ENCODE measurements at places on chromosomes 5 and 9. TPM values are rescaled to one million over a fixed set of nuclear protein-coding genes. Genes with fewer than 3 reads are reported as not detected.

FBP1 gene
- polyA plus RNA-seq = 54.4 TPM

SLCO4C1 gene
- polyA plus RNA-seq = 26.1 TPM

NUP188 gene
- polyA plus RNA-seq = 40.5 TPM

MLANA gene
- polyA plus RNA-seq = 0.75 TPM

MSMP gene
- not detected for polyA plus RNA-seq

PCDHB2 gene
- 7.9 TPM for polyA plus RNA-seq

ADAMTS16 gene
- polyA plus RNA-seq = 87.3 TPM

PSAT1 gene
- 73.3 TPM for polyA plus RNA-seq

DNA sequence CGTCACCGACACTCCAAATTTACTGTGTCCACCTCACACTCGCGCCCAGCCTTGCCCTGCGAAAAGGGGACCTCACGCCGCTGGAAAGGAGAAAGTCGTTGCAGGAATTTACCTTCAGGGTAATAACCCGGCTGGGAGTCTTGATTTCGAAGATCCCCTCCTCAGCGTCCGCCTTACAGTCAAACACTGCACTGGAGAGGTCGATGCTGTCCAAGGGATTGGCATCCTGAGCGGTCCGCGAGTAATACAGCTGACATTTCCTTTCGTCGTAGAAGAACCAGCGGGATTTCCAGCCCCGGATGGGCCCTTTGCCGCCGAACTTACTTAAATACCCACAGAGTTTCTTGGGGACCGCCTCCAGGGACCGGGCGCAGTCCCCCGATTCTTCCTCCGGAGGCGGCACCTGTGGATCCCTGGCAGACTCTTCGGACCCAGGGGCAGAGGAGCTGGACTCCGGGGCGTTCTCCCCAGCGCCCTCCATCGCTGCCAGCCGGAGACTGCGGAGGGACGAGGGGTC is 330 bp downstream of the TBC1D2 start:
- DNase-seq = no peak

- no peak for DNase-seq
These were observed 176.6 kb upstream of the C9orf72 start for GRCh38 chr9:27749838-27750237.

- no peak for DNase-seq
These were observed 41.9 kb upstream of the UBQLN1 start for GRCh38 chr9:83749706-83750105.

DNA sequence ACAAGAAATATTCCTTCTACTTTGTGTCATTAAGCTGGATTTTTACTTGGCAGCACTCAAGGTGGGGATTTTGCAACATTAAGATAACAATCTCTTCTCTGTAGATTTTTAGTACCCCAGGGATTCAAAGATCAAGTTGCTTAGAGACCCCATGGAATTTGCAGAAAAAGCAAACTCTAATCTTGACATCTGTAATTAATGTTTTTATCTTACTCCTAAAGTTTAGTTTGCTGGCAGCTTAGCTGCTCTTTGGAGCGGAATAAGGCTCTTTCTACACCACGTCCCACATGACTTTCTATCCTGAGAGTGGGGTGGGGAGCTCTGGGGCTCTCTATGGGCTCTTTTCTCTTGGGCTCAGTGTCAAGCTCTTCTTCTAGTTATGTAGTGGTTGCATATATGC is 21.7 kb upstream of the SPDL1 start:
- DNase-seq = no peak

DNA sequence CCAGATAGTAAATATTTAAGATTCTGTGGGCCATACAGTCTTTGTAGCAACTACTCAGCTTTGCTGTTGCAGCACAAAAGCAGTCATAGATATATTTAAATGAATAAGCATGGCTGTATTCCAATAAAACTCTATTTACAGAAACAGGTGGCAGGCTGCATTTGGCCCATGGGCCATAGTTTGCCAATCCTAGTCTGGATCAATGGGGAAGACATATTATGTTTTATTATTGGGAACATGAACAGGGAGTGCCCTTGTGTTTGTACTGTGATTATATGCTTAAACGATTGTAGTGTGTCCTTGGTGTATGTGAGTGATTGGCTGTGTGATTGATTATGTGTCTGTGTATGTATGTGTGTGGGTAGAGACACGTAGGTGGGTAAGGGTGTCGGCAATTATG is 12.0 kb upstream of the CCL27 start:
- no peak for DNase-seq

DNA sequence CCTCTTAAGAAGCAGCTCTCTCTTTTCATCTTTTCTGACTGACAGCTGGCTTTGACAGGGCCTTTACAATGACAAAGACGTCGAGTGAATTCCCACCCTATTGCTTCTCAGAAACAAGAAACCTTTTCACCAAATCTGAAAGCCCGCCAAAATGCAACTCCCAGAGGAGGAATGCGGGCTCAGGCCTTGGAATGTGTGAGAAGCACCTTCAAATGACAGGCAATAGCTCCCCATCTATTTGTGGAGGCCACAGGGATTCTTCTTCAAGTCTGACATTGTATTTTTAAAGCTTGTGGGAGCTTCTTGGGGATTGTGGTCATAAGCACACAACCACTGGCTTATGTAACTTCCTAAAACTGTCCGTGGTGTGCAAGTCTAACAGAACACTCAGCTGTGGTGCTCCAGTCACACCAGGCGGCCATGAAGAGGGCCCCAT is 72.7 kb downstream of the DPYSL3 start:
- DNase-seq = no peak

DNA sequence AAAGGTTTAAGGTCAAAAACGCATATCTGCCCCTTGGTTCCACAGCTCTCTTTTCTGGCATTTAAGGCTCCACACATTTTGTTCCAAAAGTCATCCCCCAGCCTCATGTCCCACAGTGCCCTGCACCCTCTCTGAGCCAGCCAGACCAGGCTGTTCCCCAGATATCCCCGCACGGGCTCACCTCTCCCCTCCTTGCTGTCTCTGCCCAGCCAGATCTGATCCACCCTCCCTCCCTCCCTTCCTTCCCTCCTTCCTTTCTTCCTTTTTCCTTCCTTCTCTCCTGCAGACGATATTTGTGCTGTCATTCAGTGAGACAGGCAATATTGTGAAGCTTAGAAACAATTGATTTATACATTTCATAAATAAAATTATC is 37.0 kb downstream of the DUSP1 start:
- no peak for DNase-seq

GRCh38 chr5:151077967-151078366 is 2.9 kb downstream of the TNIP1 start:
- DNase-seq = no peak

- no peak for DNase-seq
These were observed 9.2 kb downstream of the RAB14 start for GRCh38 chr9:121192518-121192917.

DNA sequence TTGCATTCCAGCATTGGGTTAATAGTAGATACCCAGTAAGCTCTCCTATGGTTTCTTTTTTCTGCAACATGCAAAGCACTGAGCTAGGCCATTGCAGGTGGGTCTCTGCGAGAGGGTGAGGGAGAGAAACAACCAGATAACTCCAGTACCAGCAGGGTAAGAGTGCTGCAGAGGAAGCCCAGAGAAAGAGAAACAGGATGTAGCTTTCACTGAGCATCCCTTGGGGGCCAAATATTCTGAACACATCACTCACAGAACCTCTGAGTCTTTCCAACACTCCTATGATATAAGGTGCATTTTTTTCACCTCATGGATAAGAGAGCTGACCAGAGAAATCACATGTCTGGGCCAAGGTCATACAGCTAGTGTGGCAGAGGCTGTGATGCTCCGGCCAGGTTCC is 76.7 kb downstream of the TRIM32 start:
- DNase-seq = no peak

DNA sequence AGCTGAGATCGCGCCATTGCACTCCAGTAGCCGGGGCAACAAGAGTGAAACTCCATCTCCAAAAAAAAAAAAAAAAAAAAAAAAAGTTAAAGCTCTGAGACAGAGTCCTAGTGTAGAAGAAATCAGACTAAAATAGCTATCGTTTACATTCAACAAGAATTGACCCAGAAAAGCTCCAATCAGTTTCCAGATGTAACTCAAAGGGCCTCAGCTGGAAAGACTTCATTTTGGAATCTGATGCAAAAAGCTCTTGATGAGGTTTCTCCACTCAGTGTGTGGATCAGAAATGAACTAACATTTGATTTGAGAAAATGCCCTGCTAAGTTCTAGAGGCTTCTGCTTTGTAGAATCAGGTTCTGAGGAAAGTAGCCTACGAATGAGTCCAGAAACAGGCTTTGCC is 7.2 kb upstream of the C1QTNF2 start:
- no peak for DNase-seq

DNA sequence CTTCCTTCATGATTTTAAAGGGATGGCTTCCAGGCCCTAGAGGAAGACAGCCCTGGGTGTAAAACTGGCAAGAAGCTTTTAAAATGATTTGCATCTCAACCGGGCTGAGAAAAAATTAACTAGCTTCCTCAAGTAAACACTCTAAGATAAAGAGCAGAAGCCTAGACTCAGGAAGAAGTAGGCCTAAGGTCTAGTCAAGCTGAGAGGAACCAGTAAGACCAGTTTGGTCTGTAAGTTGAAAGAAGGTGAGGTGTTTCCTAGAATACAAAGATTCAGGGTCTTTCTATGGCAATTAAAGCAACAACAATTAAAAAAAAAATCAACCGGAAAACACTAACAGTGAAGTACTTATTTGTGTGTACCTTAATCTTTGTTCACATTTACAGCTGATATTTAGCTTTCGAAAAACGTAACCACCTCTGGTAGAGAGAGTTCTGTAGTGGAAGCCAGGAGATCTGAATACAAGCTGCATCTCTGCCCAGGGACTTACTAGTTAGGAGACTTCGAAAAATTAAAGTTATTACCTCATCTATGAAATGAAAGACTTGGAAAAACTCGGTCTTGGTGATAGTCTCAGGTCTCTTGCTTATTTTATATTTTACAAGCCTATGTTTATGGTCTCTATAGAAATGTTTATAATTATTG is 75.7 kb downstream of the TUSC1 start:
- peak; percentile 4 for DNase-seq

DNA sequence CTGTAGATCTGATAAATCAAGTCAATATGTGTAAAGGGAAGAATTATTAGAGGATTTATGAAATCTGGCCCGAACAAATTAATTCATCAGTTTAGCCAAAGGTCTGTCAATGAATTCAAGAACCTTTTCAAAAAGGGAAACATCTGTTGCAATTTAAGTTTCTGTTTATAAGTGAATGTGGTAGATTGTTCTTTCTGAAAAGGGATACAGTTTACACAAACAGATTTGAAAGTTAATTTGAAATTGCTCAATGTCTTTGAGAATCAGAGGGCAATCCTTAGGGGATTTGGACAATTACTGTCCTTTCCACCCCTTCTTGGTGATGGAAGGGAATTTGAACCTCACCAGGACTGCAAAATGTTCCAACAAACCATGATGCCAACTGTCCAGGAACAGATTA is 29.7 kb upstream of the ERCC6L2 start:
- no peak for DNase-seq

DNA sequence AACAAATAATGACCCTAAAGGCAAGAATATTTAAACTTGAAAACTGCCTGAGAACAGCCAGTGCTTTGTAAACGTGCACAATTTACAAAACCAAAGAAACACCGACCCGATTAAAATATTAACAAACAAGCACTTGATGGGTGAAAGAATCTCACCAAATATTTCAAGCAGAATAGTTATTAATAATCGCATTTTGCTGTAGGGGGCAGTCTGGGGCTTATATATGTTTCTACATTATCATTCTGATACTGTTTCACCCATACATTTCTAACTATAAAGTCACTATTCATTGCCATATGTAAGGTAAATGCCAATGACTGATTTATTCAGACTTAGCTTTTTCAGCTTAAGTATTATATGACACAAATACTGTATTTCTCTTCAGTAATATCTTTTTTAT is 37.7 kb downstream of the UBAP2 start:
- DNase-seq = no peak

GRCh38 chr9:127131871-127132270 is 9.4 kb upstream of the ANGPTL2 start:
- DNase-seq = no peak

- DNase-seq = no peak
These were observed 75.0 kb upstream of the SAP30L start for GRCh38 chr5:154370813-154371212.

DNA sequence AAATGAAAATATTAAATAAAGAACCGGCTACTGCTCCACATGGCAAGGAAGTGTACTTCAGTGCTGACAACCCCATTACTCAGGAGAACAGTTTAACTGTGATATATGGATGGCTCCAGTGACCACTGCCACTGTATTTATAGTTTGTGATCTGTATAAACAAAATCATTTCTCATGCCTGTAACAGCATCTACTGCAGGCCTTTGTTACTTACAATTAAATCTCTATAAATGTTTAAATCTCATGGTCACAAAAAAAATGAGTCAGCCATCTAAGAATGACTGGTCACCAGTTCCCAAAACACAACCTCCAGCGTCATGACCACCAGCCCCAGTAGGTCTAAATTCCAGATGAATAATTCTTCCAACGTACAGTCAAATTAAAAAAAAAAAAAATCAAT is 24.6 kb downstream of the SERINC5 start:
- DNase-seq = no peak

DNA sequence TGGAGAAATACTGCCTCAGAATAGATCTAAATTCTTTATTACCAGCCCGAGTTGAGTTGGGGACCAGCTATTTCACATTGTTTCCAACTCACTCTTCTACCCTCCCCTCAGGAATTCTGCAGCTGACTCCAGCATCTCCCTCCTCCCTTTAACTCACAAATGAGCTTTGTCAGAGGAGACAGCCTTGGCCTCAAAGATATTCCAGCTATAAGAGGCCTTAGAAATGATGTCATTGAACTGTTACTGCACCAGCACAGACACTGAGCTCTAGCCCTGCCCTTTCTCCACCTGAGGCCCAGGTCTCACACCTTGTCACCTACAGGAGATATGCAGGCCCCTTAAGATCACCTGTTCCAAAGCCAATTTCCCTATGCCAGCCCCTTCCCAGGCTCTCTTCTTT is 78.4 kb upstream of the ATP10B start:
- DNase-seq = peak; percentile 59

DNA sequence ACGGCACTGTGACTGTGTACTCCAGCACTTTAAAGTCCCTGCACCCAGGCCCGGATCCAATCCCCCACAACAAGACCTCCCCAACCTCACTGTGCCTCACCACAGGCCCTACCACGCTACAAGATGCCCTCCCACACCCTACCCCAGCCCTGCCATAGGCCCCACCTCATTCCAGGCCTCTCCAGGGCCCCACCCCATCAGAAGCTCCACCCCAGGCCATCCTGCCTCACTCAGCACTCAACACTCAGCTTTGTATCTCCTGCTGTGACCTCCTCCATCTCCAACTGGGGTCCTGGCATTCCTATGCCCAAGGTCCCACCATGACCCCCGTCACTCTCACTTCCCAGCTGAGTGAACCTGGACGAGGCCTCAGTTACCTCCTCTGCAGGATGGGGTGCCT is 38.8 kb downstream of the BARX1 start:
- no peak for DNase-seq

Measured in right renal cortex interstitium (tissue), 3 donors.